Kidney (tissue), 22 donors: ENCODE measurements at places on chromosomes 2 and 18.

- no peak for DNase-seq
These were observed 91.6 kb downstream of the DHRS9 start for GRCh38 chr2:169160926-169161481.

- DNase-seq = no peak
These were observed 146.5 kb downstream of the AGAP1 start for GRCh38 chr2:235640377-235640776.

GRCh38 chr2:239523954-239524330 lies 123.1 kb upstream of the HDAC4 start:
- peak; percentile 63 for DNase-seq

DNA sequence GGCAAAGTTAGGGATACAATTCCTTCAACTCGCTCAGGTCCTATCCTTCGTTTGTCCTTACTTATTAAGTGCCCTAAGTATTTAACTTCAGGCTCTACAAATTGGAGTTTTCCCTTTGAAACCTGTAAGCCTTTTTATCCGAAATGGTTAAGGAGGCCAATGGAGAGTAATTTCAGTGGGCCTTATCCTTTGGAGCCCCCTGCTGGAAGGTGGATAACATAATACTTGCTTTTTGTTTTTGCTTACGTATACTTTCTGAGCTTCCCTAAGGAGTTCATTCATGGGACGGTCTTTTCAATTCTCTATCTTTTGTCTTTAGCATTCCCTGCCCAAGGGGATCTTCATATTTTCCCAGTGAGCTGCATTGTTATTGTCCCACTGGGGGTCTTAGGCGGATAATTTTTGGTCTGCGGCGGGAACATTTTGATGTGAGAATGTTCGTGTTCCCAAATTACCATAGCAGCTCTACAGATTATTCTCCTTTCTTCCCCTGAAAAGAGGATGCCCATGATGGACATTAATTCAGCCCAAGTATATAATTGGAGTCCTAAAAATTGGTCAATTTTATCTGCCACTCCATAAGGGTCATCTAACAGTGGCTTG lies 34.4 kb upstream of the TRAPPC8 start:
- no peak for DNase-seq

DNA sequence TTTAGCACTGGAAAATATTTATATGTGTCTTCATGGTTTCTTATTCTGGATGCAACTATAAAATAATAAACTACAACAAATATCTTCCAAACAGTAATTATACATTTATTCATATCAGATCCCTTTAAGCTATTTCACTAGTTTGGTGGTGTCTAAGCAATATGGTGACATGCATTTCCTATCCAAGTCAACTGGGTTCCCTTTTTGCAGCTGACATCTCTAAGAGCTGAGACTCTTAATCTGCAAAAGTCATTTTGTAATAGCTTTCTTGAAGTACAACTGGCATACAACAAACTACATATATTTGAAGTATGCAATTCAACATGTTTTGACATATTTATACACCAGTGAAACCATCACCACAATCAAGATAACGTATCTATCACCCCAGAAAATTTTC lies 59.9 kb upstream of the SLC1A4 start:
- DNase-seq = no peak

DNA sequence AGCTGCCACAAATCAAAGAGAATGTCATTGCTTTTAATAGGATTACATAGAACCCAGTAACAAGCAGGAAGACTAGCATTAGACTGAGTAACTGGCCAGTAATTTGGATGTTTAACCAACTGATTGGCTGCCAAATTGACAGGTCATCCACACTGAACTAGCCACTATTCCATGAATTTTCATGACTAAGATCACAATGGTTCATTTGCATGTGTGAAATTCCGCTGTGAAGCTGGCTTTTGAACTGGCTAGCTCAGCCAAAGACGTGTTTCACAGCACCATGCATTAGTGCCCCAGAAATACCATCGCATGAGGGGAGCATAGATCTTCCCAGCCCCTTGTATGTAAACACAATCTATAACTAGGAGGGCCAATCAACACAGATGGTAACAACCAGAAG lies 649.8 kb downstream of the ARHGAP15 start:
- DNase-seq = no peak

DNA sequence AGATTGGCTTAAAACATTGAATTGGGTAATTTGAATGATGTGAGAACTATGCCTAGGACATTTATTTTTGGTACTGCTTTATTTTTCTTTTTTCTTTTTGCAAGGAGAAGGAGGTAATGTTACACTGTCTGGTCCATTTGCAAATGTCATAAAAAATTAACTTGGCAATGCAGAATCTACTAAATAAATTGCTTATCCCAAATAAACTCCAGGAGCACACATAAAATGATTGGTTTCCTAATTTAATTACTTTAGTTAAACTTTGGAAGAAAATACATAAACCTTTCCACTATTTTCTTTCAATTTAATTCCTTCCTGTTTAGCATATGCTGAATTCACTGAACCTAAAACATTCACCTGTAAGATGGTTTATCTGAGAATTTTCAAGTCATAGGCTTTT lies 238.4 kb upstream of the ETAA1 start:
- DNase-seq = no peak

GRCh38 chr2:202043475-202043874 lies 9.8 kb downstream of the FZD7 start:
- no peak for DNase-seq

DNA sequence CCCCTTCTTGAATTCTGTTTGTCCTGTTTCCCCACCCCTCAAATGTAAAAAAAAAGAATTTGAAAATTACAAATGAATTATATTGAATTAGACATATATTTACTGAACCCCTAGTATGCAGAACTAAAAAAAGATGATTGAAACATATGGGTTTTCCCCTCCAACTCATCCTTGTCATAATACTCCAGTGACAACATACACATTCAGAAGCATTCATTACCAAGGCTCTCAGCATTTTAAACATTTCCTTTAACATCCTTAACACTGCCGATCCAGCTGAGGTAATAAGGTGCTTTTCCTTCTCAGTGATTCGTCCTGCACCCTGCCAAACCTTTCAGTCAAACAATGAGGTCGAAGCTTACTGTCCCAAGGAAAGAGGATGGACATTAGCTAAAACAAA lies 53.1 kb upstream of the DTNB start:
- no peak for DNase-seq

GRCh38 chr2:86364894-86365293 lies 27.5 kb upstream of the REEP1 start:
- no peak for DNase-seq

DNA sequence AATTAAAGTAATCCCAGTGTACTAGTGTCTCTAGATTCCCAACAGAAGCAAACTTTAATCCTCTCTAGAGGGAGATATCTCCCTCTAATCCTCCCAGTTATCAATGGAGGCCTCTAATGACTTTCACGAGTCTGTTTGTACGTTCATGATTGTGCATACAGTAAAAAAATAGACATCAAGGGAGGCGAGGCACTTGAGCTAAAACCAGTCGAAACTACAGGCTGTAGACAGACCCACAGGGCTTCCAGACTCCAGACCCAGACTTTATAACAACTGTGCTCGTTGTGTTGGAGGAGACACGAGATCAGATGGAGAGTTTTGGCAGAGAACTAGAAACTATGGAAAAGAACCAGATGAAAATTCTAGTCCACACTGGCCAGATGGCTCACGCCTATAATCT lies 7.0 kb downstream of the DGKD start:
- DNase-seq = no peak

- no peak for DNase-seq
These were observed 810 bp upstream of the RBFA start for GRCh38 chr18:80033181-80034067.

GRCh38 chr2:43224571-43225092 lies 1.8 kb downstream of the ZFP36L2 start:
- DNase-seq = peak; percentile 82

DNA sequence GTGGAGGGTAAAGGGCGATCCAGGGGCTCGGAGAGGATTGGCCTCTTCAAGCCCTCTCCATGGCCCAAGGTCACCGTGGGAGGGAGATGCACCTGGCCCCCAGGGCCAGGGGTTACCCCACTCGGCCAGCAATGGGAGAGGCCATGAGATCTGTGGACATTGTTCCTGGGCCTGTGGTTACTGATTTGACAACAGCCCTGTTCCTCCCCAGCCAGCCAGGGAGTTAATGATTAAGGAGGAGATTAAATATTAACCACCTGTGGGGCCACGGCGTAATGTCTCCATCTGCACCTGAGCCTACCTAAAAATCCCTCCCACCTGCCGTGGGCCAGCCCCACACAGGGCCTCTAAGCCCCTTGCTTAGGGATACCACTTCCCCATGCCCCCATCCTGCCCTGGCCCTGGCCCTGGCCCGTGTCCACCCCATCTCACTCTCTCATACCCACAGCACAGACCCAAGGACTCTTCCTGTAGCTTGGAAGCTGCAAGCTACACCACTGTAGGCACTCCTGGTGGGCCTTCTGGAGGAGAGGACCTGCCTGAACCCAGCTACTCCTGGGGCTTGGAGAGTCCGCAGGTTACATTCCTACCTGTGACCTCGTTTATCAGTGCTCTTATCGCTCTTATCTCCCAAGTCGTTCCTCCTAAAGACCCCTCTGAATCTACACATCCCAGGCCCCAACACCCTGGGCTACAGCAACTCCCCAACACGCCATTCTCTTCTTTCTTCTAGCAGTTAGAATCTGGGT lies 32.1 kb downstream of the ZFP36L2 start:
- peak; percentile 91 for DNase-seq

GRCh38 chr2:174771136-174771535 lies 6.9 kb upstream of the CHRNA1 start:
- DNase-seq = no peak

GRCh38 chr2:27264753-27265535 lies 2.1 kb upstream of the SLC30A3 start:
- DNase-seq = peak; percentile 93

GRCh38 chr2:5070257-5070656 lies 621.9 kb upstream of the SOX11 start:
- no peak for DNase-seq

DNA sequence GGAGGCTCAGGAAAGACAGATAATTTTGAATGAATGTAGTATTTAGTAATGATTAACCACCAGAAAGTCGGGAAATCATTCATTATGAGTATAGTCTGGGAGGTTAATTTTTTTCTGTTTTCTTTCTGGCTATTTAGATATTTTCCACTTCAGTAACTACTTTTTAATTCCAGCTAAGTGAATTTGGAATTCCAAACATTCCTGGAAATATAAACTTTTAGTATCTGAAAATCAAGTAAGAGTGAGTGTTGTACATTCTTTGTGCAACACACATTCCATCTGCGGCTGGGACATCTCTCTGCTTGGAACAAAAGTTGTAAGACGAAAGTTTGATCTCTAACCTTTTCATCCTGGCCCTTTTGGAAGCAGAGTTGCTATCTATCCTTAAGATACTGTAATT lies 275.7 kb upstream of the SPRED2 start:
- DNase-seq = no peak

GRCh38 chr2:71882236-71882946 lies 265.3 kb downstream of the CYP26B1 start:
- DNase-seq = no peak

DNA sequence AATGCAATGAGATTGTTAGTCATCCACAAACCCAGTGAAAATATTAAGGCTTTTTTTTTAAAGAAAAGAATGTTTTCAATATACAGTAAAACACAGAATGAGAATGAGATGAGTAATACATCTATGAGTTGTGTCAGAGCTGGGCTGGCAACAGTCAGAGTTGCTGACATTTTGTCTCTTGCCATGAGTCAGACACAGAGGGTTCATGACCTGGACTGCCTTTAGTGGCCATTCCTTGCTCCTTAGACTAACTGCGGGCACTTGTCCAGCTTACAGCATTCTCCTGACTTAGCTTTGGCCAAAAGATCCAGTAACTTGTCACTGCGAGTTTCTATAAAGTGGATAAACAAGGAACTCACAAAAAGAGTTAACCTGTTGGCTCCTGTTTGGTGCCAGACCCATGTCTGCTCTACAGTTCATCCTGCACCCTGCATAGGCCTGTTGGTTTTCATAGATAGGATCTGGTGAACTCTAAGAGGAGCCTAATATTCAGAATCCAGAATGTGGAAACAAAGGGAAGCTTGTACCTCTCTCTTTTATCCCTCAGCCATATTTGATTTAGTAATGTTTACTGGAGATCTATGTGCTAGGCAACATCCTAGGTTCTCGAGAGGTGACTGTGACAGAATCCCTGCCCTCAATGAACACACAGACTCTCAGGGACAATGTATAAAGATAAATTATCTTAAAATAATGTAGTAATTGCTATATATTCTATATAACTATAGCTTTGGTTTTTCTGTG lies 391.5 kb upstream of the VWC2L start:
- DNase-seq = no peak

DNA sequence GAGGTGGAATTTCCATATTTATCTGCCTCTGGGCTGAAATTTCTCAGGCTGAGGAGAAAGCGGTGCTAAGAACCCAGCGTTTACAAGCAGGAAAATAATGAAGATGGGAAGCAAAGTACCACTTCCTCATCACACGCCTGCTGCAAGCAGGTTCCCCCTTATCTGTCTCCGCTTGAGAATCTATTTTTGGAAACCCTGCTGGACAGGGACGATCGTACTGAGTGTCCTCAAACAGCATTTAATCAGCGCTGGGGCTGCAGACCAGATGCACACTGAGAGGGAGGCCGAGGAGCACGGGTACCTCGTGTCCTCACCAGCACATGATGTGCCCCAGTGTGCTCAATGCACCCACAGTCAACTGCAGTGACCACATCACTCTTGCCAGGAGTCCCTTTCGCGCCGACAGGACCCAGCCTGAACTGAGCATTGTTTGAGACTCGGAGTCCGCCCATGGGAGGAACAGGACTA lies 160.4 kb downstream of the HDAC4 start:
- no peak for DNase-seq

- peak; percentile 79 for DNase-seq
These were observed 48.9 kb downstream of the TGIF1 start for GRCh38 chr18:3498698-3499471.

DNA sequence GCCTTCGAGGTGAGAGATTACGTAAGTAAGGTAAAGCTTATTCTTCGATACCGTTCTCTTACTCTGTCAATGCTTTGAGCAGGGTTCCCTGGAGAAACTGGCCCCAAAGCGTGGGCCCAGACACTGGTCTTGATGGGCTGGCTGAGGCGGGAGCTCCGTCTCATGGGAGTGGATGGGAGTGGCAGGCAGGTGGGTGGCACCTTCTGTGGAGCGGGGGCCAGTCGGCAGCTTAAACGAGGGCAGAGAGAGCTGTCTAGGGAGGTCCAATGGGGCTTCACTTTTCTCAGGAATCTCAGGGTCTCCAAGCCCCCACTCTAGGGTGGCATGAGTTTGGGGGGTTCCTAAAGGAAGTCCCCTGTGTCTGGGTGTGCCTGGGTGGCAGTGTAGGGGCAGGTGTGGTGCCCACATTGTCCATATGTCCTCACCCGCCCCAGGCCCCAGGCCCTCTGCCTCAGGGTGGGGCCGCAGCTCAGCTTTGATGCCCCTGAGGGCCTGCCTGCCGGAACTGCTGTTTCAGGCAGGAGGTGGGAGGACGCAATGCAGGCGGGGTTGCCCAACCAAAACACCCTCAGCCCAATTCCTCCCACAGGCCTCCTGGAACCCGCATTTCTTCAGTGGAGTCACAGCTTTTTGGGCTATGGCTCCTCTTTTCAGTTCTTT lies 32.5 kb upstream of the FOSL2 start:
- DNase-seq = no peak

DNA sequence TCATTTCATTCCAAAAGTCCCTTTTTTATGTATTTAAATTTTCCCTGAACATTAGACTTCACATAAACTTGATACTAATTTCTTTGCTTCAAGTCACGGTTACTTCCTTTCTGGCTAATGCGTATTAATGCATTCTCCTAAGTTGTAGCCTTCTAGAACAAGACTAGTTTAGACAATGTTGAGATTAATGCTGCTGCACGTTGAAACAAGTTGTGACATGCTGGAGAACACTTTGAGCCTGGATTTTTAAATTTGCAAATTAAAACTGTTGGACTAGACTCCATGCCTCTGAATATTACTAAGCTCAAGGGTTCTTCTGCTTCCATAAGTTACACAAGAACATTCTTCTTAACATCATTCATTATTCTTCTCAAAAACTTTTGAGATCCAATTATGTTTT lies 29.1 kb downstream of the ID2 start:
- DNase-seq = no peak
